ENCODE measurements at places on chromosomes 12 and 14. TPM values are rescaled to one million over a fixed set of nuclear protein-coding genes. Genes with fewer than 3 reads are reported as not detected.

DNA sequence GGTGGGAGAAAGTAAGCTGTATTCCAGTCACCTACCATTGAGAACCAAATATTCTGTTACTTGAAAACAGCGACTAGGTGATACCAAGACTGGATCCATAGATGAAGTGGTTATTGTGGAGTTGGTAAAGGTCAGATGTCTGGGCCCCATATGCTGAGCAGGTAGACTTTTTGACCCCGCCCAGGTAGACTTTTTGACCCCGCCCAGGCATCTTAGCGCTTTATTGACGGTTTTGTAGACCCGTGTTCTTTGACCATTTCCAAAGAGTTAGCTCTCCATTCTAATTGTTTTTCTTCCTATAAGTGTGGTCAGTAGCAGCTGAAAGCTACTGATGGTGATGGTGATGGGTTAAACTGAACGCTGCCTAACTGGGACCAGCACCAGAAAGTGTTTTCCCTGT lies 61.6 kb downstream of the SLC8A3 start:
- no peak for DNase-seq

- DNase-seq: no peak
Measured at GRCh38 chr14:75634848-75635247, 25.8 kb downstream of the ERG28 start.

DNA sequence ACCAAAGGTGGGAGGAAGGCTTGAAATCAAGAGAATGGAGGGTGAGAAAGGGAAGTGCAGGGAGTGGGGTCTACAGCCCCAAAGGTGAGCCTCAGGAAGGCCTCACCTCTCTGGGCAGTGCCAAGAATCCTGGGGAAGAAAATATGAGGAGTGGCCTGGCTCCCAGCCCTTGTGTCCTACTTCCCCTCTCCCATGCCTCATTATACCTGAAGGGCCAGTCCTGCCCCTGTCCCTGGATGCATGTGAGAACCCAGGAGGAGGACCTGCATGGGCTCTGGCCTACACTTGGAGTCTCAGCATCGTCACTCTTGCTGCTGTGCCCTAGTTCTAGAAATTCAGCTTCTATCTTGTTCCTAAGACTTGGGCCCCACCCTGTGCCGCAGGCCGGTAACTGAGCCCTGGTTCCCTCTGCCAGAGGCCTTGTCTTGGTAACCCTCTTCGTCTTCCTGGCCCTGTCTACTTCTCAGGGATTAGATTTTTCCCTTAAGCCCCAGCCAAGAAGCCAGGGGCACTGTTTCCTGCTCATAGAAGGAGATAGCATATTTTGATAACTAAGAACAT lies 10.9 kb upstream of the MYH7 start:
- DNase-seq: no peak

GRCh38 chr12:107467716-107468115 lies 217.9 kb upstream of the PWP1 start:
- DNase-seq: no peak

GRCh38 chr14:95784137-95784536 lies 70.2 kb upstream of the TCL1A start:
- no peak for DNase-seq

DNA sequence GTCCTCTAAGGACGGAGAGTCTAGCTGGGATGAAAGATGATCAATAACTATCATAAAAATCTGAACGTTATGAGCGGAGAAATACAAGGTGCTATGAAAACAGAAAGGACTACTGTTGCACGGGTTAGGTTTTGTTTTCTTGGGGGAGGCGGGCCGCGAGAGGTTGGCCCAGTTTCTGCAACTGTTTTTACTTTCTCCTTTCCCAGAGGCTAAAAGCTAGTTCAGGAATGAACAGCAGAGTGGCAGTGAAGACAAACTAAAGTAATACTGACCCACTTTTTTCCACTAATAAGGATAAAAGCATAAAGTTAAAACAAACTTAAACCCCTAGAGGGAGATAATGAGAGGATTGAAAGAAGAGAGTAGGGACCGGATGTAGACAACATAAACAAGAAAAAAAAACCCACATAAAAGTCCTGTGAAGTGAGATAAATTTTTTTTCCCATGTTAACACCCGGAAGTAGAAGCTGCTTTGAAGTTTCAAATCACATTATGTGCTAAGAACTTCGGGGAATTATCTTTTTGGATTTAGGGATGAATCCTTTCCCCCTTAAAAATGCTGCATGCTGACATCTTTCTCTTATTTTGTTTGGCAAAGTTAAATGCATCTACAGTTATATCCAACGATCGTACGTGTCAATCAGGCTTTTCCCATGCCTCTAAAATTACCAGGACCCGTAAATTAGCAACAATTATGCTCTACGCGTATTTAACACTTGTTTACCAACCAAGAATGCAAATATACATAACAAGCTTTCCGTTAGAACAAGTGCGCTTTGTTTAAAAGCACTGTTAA lies 1.0 kb upstream of the CDK17 start:
- no peak for DNase-seq

DNA sequence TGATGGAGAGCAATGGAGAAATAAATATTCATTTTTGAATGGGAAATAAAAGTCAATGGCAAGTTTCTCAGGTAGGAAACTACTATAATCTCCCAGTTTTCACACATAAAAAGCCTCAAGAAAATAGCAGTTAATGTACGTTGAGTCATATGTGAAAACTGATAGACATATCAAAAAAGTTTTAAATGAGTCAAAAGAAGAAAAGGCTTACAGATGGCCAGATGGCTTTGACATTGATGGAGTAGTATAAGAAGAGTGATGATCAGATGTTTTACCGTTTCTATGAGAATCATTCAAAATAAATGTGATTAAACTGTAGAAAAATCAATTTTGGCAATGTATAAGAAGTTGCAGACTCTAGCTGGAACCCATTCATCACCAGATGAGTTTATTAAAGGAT lies 97.8 kb downstream of the LLPH start:
- no peak for DNase-seq

- DNase-seq: no peak
Measured at GRCh38 chr14:64563696-64564095, 13.9 kb downstream of the PPP1R36 start.

- DNase-seq: no peak
Measured at GRCh38 chr14:84131924-84132323, 1398.0 kb upstream of the FLRT2 start.

DNA sequence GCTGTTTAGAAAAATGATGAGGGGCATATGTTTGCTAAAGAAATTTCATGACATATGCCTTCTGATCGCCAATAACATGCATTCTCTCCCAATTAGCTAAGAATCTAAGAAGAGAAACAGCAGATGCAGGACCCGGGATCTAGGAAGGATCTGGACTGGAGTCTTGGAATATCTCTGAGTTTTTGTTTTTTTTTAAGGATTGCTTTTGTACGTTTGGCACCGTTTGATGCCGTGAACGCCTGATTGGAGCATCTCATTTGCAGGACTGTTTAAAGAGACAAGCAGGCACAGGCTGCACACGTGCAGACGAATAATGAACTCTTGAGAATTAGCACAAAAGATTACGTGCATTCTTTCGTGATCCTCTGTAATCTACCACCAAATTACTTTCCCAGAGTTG lies 13.6 kb downstream of the EML1 start:
- DNase-seq: no peak

The TUBA1C gene
- total RNA-seq: 277 TPM

The LGMN gene
- 83.6 TPM for total RNA-seq

The DERA gene
- 25.5 TPM for total RNA-seq

The IL22 gene
- not detected for total RNA-seq

Data from thoracic aorta (tissue), 2 donors.